GM12864 (cell line): ENCODE measurements at places on chromosomes 5 and 9.
A peak's percentile ranks its signal among the peaks of the same experiment; 100 is the strongest.

GRCh38 chr5:62560786-62561185 lies 17.8 kb upstream of the LRRC70 start:
- no peak for DNase-seq

DNA sequence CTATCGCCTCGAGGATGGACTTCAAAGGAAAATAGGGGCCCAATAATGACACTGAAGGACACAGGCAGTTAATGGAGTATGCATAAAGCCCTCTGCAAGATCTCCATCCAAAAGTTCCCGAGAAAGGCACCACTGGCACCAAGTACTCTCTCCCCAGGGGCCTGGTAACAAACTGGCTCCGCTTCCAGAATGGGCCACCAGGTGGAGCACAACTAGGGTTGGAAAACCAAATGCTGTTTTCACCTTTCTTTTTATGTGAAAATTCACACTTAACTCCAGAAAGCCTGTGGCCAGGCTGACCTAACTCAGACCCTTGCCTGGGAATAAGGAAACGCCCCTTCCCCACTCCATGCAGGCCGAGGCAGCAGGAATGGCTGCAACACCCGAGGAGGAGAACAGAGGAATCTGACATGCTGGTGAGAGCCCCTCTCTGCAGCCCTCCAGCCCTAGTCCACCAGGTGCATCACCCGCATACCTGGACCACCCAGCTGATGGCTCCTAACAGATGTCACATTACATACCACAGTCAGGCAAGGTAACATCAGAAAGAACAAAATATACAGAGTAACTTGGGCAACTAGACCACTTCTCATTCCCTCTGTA lies 42.8 kb downstream of the CAMSAP1 start:
- peak; percentile 18 for DNase-seq

DNA sequence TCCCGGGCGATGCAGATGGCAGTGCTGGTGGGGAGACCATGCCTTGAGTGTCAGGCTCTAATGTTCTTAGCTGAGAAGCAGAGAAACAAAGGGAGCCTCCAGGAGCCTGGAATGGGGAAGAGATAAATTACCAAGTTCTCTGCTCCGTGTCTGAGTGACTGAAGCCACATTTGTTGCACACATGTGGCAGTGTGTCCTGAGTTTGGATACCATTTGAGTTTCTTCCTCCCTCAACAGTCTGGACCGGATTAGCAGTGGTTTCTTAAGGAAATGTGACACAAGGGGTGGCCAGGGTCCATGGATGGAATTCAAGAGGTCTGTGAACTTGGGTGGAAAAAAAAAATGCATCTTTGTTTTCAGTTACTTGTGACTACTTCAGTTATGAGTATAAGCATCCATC lies 50.7 kb upstream of the GARNL3 start:
- DNase-seq, result no peak

DNA sequence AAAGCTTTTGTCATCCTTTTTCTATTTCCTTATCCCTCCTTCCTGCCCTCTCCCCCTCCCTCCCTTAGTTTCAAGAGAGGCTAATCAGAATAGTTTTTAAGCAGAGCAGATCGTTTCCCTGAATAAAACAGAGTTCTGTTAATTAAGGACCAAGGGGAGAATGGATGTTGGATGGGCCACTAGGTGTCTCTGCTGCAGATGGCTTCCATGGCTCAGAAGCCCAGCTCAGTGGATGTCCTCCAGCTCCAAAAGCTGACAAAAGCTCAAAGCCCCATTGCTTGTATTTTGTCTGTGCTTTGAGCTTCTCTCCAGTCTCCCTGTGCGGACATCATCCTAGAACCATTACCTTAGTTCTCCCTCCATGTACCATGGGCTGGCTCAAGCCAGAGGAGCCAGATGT lies 21.0 kb upstream of the NPR3 start:
- no peak for DNase-seq

DNA sequence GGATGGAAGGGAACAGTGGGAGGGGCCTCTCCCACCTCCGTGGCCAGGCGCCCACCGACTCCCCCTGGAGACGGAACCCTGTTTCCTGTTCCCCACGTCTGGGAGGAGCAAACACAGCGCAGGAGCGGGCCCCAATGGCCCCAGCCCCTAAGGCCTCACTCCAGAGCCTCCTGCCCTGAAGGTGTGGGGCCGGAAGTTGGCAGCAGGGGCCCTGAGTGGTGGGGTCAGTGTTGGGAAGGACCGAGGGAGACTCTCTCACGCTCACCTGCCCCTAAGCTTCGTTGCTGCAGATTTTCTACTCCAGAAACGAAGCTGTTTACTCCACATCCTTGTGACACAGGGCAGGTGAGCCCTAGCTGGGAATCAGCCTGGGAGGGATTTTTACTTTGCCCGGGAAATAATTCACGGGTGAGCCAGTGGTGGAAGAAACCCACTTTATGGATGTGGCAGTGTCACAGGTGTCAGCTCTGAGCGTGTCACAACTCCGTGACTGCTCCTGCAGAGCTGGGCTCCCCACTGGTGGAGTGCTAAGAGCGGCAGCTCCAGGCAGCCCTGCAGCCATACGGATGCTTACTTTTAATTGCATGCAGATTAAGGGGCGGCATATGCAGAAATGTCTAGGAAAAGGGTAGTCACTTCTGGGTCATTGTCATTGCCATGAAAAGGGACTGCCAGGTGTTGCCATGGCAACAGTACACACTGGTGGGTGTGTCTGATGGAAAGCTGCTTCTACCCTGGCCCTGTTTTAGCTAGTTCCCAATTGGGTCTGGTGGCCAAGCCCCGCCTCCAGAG lies 77.5 kb upstream of the OLFM1 start:
- DNase-seq, result no peak

GRCh38 chr9:137727716-137728115 lies 108.9 kb downstream of the EHMT1 start:
- no peak for DNase-seq

GRCh38 chr9:27203783-27204182 lies 93.2 kb downstream of the EQTN start:
- DNase-seq, result no peak

- no peak for DNase-seq
Measured at GRCh38 chr5:179337796-179338676, 7.2 kb downstream of the ADAMTS2 start.

- DNase-seq, result peak; percentile 5
Measured at GRCh38 chr9:1604942-1605560, 410.1 kb upstream of the SMARCA2 start.

- no peak for DNase-seq
Measured at GRCh38 chr5:150195736-150196485, 6.0 kb downstream of the SLC6A7 start.

GRCh38 chr5:142315096-142315900 lies 9.5 kb downstream of the SPRY4 start:
- DNase-seq, result no peak

- DNase-seq, result no peak
Measured at GRCh38 chr5:140403613-140404012, 2.0 kb downstream of the ANKHD1 start.

- DNase-seq, result no peak
Measured at GRCh38 chr5:93320920-93321445, 260.0 kb downstream of the NR2F1-AS1 start.

DNA sequence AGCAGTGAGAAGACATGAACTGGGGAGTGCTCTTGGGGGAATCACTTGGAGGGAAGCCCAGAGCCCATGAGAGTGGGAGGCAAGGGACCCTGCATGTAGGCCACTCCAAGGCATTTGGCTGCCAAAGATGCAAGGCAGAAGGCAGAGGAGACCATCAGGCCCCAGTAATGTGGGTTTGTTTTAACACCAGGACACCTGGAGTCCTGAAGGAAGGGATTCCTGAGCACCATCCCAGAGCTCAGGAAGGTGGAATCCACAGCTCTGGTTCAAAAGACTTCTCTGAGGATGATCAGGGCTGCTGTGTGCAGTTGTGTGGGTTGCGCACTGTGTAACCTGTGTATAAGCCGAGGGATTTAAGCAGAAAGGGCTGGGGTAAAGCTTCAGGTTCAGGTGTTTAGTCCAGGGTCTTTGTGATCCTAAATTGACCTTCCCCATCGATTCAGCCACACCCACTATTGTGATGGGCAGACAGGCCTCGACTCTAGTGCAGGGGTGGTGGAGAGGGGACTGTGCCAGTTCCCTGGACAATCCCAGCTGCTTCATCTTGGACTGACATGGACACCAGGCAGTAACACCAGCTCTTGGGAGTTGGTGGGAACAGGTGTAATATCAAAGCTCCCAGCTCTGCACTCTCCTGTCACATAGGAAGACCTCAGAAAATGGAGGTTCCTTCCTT lies 11.0 kb downstream of the B4GALT7 start:
- no peak for DNase-seq

DNA sequence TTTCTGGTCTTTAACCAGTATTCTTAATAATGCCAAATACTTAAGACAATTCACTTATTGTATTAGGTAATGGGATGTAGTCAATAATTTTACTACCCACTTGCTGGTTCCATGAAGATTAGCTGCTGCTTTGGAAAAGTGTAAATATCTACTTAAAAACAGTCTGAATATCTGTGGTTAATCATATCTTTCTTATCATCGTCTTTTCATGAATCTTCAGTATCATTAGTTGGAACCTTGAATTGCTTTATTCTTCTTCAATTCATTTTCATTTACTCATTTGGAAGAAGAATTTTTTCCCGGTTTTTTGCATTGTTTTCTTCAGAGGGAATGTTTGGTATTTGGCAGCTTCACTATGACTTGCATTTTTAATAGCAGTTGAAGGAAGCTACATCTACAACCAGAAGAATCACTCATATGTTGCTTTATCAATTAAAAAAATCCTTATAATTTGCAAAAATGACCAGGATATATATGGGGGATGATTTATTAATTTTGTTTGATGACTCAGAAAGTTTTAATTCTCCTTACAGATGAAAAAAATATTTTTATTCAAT lies 1398.3 kb upstream of the CDH6 start:
- no peak for DNase-seq

GRCh38 chr5:1155191-1156032 lies 43.5 kb upstream of the SLC12A7 start:
- no peak for DNase-seq

- DNase-seq, result no peak
Measured at GRCh38 chr9:89661956-89662717, 57.3 kb downstream of the GADD45G start.

GRCh38 chr5:179315356-179315890 lies 29.8 kb downstream of the ADAMTS2 start:
- no peak for DNase-seq

DNA sequence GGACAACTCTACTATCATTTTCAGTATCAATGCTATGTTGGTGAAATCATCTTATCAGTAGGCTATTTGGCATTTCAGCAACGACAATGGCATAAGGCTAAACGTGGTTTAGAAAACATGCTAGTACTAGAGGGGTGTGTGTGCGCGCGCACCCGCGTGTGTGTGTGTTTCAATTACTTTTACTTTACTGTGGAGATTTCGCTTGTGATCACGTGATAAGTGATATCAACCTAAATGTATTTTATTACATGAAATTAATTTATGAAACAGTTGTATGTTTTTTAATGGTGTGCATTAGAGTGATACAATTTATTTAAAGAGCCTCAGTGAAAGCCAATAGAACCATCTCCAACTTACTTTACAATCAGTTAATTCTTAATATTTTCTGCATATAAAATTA lies 587.9 kb upstream of the ITGA1 start:
- no peak for DNase-seq

GRCh38 chr5:139413153-139413552 lies 9.3 kb upstream of the SPATA24 start:
- DNase-seq, result no peak

- no peak for DNase-seq
Measured at GRCh38 chr5:40401284-40402006, 278.3 kb upstream of the PTGER4 start.

GRCh38 chr5:68464424-68464823 lies 248.9 kb downstream of the PIK3R1 start:
- no peak for DNase-seq

DNA sequence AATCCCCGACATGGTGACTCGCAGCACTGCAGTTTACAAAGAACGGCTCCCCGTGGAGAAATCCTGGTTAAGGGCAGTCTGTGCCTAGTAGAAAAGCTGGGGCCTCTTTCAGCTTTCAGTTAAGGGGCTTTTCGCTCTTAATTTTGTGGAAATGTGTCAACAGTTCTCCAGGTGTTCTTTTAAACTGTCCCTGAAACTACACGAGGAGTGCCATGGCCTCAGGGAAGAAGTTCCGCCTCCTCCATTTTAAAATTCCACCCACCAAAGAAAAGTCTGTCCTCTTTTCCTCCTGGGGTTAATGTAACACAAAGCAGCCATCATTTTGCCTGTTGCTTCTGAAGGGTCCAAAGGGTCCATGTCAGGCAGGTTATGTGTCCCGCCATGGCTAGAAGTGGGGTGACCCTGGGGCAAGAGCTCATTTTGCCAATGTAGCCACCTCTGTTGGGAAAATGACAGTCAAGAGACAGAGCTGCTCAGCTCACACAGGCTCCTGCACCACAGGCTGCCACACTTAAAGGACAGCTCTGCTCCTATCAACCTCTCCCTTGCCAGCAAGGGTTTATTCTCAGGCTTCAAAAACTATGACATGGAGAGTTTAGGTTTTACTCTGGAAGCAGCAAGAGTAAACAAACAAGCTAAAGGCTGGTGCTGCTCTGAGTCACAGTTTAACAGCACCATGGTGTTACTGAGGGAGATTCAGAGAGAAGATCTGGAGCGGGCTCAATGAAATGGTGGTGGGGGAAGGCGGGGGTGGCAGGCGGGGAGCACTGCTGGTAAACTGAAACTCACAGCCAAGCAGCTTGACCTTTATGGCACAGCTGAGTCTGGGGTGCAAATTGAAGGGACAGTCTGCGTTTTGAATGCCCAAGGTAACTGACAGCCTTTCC lies 3.2 kb downstream of the WHRN start:
- no peak for DNase-seq

DNA sequence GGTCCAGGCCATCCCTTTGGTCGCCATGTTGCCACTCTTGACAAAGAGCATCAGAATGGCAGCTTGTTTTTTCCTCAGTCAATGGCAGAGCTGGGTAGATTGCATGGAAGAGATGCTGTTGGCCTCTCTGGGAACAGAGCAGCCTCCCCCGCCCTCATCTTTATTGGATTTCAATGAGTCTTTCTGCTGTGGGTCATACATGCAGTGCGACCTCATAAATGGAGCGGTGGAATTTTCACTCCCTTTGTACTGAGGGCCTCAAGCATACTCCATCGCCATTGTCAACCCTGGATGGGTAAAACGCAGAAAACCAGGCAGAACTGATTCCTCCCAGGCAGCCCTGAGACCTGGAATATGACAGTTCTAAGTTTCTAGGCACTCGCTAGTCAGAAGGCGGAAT lies 71.8 kb downstream of the ZNF618 start:
- no peak for DNase-seq

DNA sequence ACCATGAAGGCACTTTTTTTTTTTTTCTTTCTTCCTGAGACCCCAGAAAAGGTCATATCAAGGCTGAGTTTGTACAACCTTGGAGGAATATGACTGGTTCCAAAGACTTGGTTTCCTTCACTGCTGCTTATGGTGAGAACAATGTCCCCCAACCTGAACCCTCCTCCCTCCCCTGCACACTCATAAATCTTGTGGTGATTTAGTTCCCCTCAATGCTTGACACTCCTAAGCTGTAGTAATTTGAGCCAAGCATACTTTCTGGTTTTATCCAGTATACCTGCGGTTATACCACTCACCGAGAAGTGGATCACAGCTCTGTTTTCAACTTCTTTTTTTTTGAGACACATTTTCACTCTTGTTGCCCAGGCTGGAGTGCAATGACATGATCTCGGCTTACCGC lies 149.9 kb upstream of the KLF4 start:
- DNase-seq, result no peak

GRCh38 chr5:180018347-180019060 lies 53.1 kb downstream of the RNF130 start:
- no peak for DNase-seq

GRCh38 chr5:113336975-113337374 lies 97.8 kb downstream of the TSSK1B start:
- DNase-seq, result no peak
